ENCODE measurements at places on chromosomes 12 and 14. TPM values are rescaled to one million over a fixed set of nuclear protein-coding genes. Genes with fewer than 3 reads are reported as not detected.

DNA sequence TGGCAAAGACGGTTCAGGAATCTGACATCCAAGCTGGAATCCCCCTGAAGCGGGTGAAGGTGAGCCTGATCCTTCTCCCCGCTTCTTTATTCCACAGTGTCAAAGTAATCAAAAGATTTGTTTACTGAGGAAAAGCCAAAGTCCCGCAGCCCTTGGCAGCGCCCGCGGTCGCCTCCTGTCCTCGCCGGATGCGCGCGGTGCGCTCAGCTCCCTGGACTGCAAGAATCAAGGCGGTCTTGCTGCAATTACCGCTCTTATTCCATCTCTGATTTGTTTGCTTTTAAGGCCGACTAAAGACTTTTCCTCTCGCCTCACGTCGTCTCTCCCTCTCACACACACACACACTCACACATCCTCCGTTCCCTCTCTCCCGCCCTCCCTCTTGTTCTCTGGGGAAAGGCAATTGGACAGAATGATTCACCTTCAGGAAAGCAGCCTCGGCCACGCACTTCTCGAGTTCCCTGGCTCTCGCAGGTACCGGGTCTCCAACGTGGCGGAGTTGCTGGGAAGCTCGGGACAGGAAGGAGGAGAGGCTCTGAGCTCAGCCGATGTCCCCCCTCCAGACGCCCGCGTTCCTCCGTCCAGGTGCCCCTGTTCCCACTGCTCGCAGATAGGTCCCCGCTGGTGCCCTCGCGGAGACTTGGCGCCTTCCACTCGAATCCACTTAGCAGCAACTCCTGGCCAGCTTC lies 68.6 kb upstream of the USP15 start:
- peak; percentile 40 for DNase-seq

The NR2C1 gene
- total RNA-seq: 31.1 TPM

GRCh38 chr12:55061024-55061423 lies 41.2 kb downstream of the NEUROD4 start:
- no peak for DNase-seq

DNA sequence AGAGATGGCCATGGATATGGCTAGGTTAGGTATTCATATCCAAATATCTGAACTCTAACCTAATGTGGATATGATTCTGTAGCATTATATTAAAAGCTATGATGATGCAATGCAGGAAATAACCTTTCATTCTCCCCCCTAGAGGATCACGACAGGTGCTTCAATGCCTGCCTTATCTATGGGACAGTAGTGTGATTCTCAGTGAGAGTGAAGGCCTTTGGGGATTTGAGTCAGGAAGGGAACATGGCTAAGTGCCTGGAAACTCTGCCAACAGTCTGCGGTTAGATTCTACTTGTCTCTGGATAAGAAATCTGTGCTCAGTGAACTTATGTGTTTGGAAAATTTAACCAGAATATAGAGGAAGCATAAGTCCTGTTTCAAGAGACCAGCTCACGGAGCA lies 81.8 kb downstream of the SLC38A1 start:
- DNase-seq: no peak

- DNase-seq: no peak
These were observed at the start of gene TRPV4 for GRCh38 chr12:109833307-109834189. TSS of gene TRPV4 (minus strand) at chr12:109833398. CDS start at chr12:109814796, 18,602 bp downstream.

DNA sequence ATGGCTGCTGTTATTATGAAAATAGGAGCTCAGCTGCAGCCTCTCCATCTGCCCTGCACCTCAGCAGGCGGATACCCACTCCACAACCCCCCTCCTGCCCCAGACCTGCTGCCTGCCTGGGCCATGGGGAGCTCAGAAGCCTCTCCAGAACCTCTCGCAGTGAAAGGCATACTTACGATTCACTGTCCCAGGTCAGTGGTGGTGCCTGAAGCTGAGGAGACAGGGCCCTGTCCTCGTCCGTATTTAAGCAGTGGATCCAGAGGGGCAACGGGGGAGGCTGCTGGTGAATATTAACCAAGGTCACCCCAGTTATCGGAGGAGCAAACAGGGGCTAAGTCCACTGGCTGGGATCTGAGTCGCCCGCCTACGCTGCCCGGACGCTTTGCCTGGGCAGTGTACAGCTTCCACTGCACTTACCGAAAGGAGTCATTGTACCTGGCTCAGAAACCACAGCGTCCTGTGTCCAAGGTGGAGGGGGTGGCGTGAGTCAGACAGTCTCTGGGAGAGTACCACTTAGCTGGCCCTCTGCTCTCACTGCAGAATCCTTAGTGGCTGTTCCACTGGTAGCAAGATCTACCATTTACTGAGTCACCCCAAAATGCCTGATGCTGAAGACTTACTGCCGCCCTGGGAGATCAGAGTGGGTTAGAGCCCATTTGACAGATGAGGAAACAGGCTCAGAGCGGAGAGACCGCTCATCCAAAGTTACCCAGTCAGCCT lies at the start of gene SERPINA1:
TSS of gene SERPINA1 (minus strand) at position 219 of the 720 bp plus-strand sequence. CDS start 5,365 bp downstream, outside the sequence.
- no peak for DNase-seq

DNA sequence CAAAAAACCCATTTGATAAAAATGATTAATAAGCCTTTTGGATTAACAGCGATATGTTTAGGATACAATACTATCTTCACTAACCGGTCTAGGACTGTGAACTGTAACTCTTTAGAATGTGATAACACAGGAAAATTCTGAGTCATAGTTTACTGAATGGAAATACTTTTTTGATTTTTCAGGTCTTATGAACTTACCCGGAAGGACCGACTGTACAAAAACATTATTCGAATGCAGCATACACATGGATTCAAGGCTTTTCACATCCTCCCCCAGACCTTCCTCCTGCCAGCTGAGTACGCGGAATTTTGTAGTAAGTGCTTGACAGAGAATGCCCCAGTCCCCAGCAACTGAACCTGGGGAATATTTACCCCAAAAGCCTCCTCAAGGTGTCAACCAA lies 29.0 kb downstream of the TTLL5 start:
- DNase-seq: no peak

The SNRPF gene
- total RNA-seq: 17.7 TPM

The SLCO1B3 gene
- total RNA-seq: not detected

The KLRK1 gene
- 5.2 TPM for total RNA-seq

DNA sequence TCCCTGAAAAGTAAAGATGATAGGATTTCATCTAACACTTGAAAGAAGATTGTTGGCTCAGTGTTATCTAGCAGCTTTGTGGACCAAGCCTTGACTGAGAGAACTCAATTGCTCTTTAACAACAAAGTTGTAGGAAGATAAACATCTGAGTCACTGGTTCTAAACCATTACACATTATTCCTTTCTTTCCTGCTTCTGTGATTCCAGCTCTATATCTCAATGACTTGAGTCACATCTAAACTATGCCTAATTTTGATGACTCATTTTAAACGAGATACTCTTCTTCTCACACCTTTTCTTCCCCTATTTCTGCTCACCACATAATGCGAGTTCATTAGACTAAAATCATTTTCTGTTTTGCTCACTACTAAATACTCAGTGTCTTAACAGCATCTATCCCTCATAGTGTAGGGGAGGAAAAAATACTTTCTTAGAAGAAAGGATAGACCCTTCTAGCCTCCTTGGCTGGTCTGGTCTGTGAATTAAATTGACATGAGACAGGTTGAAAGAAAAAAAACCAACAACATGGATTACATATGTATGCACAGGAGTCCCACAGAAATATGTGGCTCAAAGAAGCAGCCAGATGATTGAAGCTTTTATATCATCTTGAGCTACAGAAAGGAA lies 201.4 kb downstream of the C12orf50 start:
- DNase-seq: no peak

DNA sequence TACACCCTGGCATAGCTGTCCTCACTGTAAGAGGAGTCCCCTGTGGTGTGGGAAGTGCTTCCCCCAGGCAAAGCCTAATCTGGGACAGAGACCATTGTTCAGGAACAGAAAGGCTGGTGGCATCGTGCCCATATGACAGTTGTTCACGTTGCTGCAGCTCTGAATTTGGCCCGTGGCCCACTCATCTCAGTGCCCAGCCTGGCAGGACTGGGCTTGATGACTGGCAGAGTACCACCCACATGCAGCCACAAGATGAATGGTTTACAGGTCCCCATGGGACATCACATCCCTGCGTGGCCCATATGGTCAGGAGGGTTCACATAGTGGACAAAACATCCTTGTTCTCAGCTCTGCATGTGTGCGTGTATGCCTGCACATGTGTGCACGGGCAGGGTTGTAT lies 17.5 kb downstream of the IQSEC3 start:
- no peak for DNase-seq

The ARHGEF40 gene
- total RNA-seq: 25.6 TPM

The BCL2L14 gene
- total RNA-seq: 2.7 TPM

DNA sequence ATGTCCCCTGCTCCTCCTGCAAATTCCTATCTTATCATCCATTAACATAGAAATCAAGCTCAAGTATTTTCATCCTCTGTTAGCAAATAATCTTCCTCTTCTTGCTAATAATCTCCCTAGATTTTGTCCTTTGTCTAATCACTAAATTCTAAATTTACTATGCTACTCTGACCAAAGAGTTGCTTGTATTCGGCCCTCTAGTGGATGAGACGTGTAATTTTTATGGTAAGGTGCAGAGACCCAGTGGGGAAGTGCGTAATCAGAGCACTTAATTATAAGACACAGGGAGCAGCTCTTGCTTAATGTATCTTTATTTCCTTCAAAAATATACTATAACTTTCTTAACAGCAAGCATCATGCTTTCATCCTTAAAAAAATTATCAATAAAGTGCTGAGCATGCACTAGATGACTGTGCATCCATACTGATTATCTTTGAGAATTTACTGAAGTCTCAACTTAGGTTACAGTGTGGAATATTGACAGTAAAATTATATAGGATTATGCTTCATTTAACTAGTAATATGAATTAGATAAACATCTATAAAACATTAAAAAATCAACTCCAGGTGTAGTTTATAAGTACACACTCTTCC lies 212.6 kb downstream of the SLC16A7 start:
- no peak for DNase-seq

DNA sequence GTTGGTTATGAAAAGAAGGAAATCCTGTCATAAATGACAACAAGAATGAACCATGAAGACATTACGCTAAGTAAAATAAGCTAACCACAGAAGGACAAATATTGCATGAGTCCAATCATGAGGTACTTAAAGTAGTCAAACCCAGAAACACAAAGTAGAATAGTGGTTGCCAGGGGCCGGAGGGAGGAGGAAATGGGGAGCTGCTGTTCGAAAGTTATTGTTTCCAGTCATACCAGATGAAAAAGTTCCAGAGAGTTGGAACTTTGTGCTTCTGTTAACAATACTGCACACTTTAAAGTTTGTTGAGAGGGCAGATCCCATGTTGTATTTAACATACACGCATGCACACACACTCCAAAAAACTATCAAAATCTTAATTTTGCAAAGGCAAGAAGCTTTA lies 69.3 kb downstream of the COCH start:
- DNase-seq: no peak

GRCh38 chr12:26112703-26113147 lies 12.1 kb downstream of the BHLHE41 start:
- no peak for DNase-seq

GRCh38 chr14:98161356-98161755 lies 1110.6 kb downstream of the BCL11B start:
- DNase-seq: no peak

DNA sequence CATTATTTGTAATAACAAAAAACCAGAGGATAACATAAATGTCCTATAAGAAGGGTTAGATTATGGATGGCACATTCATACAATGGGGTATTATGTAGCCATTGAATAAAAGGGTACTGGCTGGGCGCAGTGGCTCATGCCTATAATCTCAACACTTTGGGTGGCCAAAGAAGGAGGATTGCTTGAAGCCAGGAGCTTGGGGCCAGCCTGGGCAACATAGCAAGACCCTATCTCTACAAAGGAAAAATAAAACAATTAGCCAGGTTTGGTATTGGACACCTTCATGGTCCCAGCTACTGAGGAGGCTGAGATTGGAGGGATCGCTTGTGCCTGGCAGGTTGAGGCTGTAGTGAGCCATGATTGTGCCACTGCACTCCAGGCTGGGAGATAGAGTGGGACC lies 14.8 kb downstream of the PTPN11 start:
- DNase-seq: no peak

The GLIPR1 gene
- total RNA-seq: 20.6 TPM

The SERPINA1 gene
- 1,861 TPM for total RNA-seq

The PZP gene
- total RNA-seq: 0.31 TPM

The KRT74 gene
- not detected for total RNA-seq

The DLK1 gene
- not detected for total RNA-seq

GRCh38 chr12:109744026-109744425 lies 30.4 kb downstream of the FAM222A start:
- DNase-seq: peak; percentile 66

DNA sequence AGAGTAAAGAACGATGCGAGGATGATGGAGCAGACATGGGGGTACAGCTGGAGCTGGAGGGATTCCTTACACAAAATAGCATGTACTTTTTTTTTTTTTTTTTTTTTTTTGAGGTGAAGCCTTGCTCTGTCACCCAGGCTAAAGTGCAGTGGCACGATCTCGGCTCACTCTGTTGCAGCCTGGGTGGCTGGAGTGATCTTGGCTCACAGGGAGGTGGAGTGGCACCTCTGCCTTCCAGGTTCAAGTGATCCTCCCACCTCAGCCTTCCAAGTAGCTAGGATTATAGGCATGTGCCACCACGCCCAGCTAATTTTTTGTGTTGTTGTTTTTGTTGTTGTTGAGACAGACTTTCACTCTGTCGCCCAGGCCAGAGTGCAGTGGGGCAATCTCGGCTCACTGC lies 5.1 kb upstream of the RASAL1 start:
- no peak for DNase-seq

DNA sequence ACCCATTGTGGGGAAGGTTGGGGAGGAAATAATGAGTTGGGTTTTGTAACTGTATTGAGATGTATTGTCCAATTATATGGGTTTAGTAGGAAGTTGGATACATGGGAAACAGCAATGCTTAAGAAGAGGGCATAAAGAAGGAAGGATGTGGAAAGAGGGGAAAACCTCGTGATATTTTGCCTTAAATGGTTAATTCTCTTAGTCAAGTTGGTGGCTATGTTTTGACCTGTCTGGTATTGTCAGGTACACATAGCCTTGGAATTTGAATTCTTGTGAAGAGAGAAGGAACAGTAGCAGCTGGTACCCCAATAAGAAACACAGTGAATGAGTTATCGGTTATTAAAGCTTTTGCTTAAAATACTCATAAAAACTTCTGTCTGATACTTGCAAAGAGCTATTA lies 32.6 kb upstream of the SLC2A13 start:
- DNase-seq: no peak

The KRT6C gene
- not detected for total RNA-seq
